Effector CD8-positive, alpha-beta T cell (primary cell): ENCODE measurements at places on chromosomes 5 and 9.

DNA sequence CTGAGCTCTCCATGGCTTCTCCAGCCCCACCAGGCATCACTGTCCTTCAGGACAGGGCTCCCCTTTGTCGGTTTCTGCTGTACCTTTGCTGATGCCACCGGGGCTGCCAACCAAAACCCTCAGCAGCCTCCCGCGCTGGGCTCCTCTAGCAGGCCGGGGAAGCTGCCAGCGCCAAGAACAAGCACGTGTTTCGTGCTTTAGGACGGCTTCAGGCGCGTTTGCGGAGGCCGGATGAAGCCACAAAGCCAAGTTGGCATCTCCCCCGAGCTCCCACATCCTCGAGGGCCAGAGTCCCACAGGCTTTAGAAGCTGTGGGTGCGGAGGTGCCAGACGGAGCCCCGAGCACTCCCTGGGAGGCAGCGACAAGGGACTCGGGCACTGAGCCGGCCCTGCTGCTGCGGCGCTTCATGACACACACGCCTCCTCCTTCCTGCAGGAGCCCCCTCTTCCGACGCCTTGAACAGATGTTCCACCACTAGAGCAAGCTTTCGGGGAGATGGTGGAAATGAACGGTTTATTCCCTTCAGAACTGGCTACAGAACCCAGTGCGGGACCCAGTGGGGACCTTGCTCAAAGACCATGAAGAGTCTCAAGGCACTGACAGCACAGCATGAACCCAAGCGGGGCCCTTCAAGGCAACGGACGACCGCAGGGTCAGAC is 36.7 kb downstream of the SARDH start:
- no peak for DNase-seq

DNA sequence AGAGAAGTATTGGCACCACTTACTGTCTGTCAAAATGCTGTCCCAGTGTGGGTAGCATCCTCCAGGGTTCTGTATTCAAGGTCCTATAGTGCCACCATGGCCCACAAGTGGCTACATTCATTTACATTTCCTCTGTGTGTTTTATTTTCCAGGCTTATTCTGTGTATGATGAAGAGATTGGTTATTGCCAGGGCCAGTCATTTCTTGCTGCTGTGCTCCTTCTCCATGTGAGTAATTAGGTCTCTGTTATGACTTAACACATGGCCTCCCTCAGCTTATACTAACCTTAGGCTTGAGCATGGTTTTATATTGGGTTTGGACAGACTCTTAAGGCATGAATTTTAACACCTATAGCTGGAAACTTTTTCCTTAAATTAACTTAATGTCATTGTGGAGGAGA is 36.7 kb downstream of the GPR21 start:
- no peak for DNase-seq

GRCh38 chr5:137666461-137666850 is 69.4 kb downstream of the KLHL3 start:
- no peak for DNase-seq

- DNase-seq: no peak
Measured at GRCh38 chr5:78636682-78637081, 11.9 kb downstream of the LHFPL2 start.

DNA sequence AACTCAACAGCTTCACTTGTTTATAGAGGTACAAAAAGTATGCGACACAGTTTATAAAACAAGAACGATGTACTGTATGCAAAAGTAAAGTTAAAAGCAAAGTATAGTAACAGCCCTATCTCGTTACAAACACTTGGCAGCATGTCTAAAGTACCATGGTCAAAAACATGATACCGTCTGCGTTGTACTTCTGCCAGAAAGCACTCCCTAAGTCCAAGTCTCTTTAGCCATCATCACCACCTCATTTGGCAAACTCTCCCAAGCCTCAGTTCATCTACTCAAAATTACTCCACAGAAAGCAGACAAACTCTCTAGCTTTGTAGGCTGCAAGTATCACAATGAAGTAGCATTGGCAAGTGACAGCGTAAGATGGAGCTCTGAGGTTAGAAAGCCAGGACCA is 73.4 kb downstream of the NFIB start:
- no peak for DNase-seq
